ENCODE measurements at places on chromosomes 13 and 19.

DNA sequence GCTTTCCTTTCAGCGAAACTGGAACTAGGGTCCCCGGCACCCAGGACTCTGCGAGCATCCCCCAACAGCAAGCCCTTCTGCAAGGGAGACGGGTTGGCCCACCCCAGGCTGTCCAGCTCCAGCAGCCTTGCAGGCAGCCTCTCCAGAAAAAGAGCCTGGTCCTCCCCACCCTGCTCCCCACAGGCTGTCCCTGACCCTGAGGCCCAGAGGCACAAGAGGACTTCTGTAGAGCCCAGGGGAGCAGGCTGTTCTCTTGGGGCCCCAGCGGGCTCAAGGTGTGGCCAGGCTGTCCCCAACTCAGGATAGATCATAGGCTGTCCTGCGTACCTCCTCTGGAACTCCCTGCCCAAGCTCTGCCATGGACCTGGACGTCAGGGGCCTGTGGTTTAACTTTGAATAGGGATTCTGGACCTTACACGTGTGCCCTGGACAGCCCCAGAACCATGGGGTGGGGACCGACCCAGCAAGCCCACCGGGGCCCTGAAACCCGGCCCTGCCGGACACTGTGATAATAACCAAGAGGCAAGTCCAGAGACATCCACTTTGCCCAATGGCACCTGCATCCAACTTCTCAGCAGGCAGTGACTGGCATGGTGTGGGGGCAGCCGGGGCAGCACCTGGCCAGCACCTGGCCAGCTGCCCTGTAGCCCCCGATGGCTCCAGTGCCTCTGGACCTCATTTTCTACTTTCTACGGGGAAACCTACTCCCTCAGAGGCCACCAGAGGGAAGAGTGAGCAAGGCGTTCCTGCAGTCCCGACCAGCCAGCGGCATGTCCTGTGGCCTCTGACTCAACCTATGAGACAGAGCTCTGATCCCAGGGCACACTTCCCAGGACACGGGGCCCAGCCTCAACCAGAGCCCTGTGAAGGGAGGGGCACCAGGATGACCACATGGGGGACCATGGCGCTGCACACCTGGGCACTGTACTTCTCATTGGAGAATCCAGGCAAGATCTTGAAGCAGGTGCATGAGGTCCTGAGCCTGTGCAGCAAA is 50.9 kb upstream of the TPM4 start:
- no peak for DNase-seq

GRCh38 chr19:2540646-2541454 is 64.9 kb downstream of the GADD45B start:
- DNase-seq = no peak

DNA sequence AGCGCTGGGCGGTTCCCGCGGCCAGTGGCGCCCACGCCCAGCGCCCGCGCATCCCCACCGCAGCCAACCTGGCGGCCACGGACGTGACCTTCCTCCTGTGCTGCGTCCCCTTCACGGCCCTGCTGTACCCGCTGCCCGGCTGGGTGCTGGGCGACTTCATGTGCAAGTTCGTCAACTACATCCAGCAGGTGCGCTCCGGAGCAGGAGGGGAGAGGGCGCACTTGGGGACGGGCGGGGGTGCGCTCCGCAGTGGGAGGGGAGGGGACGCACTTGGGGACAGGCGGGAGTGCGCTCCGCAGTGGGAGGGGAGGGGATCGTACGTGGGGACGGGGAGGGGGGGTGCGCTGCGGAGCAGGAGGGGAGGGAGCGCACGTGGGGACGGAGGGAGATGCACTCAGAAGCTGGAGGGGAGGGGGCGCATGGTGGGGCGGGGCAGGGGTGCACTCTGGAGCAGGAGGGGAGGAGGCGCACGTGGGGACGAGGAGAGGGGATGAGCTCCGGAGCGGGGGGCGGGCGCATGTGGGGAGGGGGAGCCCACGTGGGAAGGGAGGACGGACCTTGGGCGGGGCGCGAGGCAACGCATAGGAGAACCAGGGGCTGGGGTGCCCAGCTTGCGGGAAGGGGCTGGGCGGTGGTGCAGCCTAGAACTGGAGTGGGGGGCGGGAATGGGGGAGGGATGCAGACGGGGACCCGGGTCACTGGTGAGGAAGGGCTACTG is 1.5 kb downstream of the KISS1R start:
- no peak for DNase-seq

- no peak for DNase-seq
These were observed 2.7 kb downstream of the TBC1D4 start for GRCh38 chr13:75479102-75479740.

DNA sequence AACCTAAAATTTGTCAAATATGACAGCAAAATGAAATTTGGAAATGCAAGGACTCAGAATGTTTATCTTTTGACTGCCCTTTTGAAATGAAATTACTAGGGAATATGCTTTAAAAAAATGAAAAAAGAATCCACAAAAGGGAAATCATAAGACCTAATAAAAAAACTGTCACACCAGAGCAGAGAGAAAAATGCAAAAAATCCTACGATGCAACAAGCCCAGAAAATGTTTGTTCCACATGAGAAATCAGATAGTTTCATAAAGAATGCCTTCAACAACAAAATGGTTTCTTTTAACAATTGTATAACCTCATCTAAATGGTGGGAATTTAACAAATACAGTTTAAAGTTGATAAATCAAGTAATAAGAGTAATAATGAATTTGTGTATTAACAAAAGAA is 8.0 kb downstream of the LPAR6 start:
- no peak for DNase-seq

- DNase-seq = no peak
These were observed 29.0 kb upstream of the SLITRK6 start for GRCh38 chr13:85828094-85828684.

- peak; percentile 23 for DNase-seq
These were observed 427 bp downstream of the ZNF160 start for GRCh38 chr19:53102756-53103233.

DNA sequence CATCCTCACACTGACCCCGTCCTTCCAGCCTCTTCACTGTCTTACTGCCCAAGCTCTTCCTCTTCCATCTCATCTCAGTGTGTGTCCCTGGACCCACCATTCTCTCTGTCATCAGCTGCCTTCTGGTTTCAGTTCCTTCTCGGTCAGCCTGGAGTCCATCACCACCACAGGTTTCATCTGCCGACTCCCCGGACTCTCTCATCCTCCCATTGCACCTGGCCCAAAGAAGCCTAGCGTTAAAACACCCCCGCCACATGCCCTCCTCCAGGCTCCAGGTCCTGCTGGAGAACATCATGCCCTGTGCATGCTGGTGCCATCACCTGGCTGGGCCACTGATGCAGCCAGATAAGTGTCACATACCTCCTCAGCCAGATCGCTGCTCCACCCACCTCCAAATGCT is 122.1 kb upstream of the GPR12 start:
- DNase-seq = no peak

DNA sequence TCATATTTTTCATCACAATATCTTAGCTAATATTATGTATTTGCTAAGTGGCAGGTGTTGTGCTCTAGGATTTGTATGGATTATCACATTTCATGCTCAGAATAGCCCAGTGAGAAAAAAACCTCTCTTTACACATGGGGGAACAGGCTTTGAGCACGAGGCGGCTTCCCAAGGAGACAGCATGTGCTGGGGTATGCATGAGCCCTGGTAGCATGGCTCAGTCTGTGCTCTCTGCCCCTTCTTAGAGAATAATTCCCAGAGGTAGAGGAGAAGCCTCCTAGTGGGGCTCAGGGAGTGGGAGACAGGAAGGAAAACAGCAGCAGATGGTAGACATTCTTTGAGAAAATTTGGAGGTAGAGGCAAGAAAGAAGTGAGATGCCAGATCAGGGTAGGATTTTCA is 31.6 kb downstream of the RNASEH2B start:
- DNase-seq = no peak

DNA sequence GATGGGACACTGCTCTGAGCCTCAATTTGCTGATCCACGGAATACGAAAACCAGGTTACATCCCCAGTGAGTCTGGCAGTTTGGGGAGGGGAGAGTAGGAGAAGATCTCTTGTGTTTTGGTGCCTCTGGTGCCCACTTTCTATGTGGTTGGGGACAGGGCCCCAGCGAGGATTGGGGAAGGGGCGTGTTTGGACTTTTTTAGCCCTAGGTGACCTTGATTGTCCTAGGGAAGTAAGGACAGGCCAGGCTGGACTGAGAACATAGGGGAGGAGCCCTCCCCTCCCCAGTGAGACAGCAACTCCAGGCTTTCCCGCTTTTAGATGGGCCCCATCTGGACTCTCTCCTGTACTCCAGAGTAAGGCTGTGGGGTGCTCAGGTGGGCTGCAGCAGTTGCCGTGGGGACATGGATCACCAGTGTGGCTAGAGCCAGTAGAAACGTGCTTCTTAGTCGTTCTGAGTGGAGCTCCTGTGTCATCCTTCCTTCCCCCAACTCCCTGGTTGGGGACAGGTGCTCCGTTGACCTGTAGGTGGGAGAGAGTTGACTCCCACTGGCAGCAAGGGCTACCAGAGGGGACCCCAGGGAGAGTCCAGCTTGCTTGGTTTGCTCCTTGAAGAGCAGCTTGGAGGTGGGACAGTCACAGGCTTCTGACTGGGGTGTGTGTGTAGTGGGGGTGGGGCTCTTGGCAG is 4.3 kb downstream of the EGLN2 start:
- no peak for DNase-seq

DNA sequence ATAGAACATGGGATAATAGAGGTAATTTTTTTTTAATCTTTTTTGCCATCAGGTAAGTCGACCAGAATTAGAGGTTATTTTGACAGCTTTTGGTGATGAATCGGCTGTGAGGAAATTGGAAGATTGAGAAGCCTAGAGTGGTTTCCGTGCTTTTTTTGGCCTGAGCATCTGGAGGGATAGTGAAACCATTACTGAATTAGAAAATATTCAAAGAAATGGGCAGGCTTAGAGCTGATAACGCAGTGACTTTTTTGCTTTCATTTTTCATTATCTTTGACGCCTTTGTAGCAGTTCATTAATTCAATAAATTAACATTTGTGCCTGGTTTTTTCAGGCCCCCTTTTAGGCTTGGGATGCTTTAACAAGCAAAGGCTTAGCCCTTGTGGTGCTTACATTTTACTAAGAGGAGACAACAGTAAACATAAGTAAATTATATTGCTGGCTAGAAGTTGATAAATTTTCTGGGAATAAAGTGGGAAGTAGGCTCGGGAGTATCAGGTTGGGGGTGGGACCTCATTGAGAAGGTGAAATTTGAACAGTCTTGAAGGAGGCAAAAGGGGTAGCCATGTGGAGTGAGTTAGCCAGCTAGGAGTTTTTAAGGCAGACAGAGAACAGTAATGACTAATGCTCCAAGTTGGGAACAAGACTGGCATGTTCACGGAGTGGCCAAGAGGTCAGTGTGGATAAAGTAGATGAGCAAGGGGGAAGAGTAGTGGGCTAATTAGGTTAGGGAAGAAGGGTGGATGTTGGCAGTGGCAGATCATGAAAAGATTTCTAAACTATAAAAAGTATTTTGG is 36.5 kb downstream of the GTF2F2 start:
- no peak for DNase-seq

DNA sequence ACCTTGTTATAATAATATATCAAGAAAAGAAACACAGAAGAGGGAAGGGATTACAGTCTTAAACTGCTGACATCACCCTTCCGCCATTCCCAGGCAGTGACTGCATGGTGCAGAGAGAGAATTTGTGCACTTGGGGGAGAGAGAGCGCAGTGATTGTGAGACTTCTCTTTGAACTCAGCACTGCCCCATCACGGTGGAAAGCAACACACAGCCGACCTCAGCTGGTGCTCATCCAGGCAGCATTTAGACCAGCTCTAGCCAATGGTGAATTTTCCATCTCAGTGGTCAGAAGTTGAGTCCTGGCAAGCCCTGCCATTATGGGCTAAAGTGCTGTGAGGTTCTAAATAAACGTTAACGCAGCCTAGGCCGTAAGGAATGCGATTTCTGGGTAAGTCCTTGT is 1681.5 kb downstream of the EFNB2 start:
- no peak for DNase-seq

GRCh38 chr19:29624489-29625185 is 18.6 kb downstream of the POP4 start:
- no peak for DNase-seq

DNA sequence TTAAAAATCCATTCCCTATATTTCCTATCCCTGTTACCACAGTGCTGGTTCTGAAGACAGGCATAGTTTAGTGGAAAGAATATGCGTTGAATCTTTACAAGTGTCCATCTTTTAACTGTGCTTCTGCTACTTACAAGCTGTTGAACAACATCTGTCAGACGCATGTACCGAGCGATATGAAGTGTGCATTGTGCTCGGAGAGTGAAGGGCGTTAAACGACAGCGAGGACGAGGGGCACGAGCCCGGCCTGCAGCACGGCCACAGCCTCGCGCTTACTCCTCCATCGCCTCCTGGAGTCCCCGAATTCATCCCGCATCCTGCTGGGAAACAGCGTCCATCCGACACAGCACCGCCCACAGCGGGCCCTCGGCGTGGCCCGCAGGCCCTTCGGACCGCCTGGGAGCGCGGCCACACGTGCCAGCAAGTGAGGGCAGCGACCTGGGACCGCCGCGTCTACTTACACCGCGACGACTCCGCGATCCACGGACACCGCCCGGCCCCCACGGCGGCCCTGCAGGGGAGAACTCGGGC is 514 bp downstream of the PCID2 start:
- DNase-seq = no peak

GRCh38 chr13:98157188-98157587 is 14.3 kb downstream of the FARP1 start:
- DNase-seq = no peak

All from stimulated activated CD4-positive, alpha-beta T cell treated with anti-CD3 and anti-CD28 coated beads, Interleukin-12 subunit alpha, Interleukin-12 subunit beta, amount 100 ng/mL, for 24 hours (primary cell).